IPS-NIHi11 (cell line): ENCODE measurements at places on chromosomes 5 and 9.

- no peak for DNase-seq
Measured at GRCh38 chr5:179266291-179267070, 78.8 kb downstream of the ADAMTS2 start.

DNA sequence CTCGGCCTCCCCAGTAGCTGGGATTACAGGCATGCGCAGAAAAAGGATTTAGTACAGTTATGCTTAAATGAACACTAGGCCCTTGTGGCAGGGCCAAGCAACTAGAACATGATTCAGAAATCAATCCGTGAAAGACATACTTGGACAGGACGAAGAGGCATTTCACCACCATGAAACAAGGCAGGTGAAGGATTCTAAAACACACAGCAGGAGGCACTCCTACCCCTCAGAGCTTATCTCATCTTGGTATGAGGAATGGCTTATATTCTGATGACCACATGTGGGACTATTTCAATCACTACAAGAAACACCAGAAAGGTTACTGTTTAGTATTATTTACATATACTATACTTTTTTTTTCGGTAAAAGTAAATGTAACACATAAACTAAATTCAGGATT, 15.7 kb downstream of the OR2S2 start:
- no peak for DNase-seq

DNA sequence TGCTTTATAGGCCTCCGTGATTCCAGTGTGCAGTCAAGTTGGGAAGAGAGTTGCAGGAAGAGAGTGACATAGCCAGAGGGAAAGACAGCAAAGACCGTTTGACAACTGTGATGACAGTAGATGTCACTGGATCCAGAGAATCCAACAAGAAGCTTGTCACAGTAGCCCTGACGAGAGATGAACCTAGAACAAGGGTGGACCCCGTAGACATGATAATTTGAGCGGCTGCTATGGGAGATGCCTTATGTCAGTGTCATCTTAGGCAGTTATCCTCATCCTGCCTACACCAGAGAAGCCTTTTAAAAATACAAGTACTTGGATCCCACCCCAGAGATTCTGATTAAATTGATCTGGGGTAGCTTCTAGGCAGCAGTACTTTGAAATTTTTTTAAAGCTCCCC, 125.4 kb downstream of the AOPEP start:
- DNase-seq = no peak

DNA sequence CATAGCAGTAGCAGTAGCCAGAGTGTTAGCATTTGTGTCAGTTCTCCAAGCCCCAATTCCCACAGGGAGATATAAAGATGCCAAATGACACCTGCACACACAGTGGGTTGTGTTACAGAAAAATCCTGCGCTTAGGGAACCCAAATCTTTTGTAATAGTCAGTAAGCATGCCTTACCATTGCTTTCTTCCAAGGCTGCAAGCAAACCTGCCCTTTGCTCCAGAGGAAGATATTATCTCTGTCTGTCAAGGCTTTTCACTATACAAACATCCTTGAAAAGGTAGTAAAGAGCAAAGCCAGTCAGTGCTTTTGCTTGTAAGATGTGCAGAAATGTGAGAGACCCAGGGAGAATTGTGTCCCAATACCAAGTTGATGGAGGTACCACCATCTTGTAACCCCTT, 2.9 kb downstream of the ANKDD1B start:
- DNase-seq = no peak

DNA sequence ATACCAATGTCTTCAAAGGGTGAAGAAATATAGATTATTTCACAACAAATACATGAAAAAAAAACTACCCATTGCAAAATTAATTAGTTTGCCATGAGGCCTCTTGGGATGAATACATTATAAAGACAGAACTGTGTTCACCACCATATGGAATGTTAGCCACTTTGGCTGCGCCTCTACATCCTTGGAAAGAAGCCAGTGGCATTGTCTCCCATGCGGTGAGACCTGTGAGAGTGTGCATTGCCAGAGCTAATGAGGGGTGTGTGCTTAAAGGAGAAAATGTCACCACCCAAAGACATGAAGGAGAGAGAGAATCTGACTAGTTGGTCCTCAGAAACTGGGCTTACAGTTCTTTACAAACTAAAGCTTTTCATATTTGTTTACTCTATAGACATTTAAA, 110.6 kb downstream of the PLPPR1 start:
- no peak for DNase-seq

- no peak for DNase-seq
Measured at GRCh38 chr9:22650946-22651345, 204.3 kb downstream of the DMRTA1 start.

GRCh38 chr5:88825584-88826315, 57.2 kb downstream of the MEF2C start:
- no peak for DNase-seq

GRCh38 chr9:105038051-105038450, 110.1 kb upstream of the ABCA1 start:
- no peak for DNase-seq

DNA sequence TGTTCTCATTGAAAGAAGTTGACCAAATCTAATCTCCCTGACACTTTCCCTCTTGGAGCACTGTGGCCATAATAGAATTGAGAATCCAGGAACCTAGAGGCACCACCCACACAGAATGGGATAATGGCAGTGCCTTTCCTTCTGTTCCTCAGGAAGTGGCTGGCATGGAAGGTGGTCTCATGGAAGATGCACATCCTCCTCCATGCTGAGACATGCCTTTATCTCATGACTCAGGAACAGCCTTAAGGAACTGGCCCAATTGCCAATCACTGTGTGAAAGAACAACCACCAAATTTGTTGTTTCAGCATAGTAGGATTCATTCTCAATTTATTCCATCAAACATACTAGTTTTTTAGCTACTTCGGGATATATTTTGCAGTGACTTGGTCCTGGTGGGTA, 137.5 kb upstream of the RASGRF2 start:
- DNase-seq = no peak

DNA sequence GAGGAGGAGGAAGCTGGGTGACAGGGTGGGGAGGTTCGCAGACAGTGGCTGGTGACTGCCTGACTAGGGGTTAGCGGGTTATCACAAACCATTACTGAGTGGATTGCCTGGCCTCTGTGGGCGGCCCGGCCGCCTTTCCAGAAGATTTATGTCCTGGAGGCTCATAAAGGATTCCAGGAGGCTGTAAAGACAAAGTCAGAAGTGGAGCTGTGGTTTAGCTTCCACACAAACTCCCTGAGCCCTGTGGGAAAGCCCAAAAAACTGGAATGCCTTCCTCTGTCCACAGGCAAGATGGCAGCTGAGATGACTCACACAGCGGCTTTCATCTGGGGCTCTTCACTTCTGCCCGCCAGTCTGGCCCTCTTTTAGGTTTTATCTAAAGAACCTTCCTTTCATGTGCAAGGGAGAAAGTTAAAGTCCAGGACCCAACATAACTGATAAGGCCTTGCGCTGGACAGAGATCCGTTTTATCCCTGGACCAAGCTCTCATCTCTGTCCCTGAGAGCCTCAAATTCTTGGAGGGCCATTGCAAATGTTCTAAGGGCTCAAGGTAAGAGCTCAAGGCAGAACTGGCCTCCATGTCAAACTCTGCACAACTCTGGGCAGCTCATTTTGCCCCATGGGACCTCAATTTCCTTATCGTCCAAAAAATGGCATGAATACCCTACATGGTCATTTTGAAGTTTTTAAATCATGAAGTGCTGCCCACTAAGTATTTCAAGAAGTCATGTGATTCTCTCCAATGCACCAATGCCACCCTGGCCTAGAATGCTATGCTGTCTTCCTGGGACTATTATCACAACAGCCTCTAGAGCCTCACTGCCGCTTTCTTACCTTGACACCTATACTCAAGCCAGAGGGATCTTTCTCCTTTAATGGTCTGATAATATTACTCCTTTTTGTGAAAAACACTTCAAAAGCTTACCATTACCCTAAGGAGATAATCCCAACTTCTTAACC, 249.4 kb upstream of the TRIM32 start:
- no peak for DNase-seq

DNA sequence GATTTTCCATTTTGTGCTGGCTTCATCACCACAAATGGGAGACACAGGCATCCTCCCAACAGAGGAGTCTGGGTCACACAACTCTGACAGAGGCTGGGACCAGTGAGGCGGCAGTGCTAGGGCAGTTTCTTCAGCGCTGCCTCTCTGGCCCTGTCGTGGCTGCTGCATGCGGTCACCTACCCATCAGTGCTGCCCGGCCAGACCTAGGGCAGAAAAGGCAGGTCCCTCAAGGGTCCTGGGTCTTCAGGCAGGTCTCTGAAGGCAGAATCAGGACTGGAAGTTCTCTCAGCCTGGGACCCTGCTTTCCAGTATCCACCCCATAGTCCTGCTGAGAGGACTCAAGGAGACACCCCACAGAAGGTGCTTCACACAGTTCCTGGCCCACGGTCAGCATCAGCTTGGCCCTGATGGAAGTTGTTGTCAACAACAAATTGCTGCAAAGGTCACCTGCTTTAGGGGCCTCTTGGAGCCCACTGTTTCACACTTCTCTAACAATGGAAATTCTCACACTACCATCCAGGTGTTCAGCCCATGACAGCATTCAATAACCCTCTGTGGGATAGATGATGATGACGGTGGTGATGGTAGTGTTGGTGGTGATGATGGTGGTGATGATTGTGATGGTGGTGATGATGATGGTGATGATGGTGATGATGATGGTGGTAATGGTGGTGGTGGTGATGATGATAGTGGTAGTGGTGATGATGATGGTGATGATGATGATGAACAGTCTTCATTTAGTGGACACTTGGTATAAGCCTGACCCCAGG, 146.4 kb upstream of the PPP1R26 start:
- no peak for DNase-seq

- no peak for DNase-seq
Measured at GRCh38 chr5:80248378-80248777, 7.5 kb downstream of the SERINC5 start.

GRCh38 chr9:38182321-38182720, 113.3 kb upstream of the SHB start:
- no peak for DNase-seq

GRCh38 chr5:89967771-89968444, 441.6 kb downstream of the CETN3 start:
- DNase-seq = no peak

GRCh38 chr5:17106521-17106920, 110.9 kb upstream of the BASP1 start:
- no peak for DNase-seq

DNA sequence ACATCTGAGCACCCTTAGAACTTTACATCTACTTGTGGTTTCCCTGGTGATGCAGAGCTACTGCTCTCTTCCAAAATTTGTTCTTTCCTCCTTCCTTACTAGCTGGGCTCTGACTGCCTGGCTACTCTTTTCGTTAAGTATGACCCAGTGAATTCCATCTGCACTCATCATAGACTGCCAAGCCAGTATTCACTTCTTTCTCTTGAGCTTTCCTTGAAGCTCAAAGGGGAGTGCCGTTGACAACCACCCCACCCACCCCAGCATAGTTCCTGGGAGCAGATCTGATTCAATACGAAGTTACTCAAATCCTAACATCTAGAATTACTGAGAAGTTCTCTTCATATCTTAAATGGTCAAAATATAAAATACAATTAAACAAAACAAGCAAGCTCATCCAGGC, 190.5 kb downstream of the ADAMTS12 start:
- no peak for DNase-seq

DNA sequence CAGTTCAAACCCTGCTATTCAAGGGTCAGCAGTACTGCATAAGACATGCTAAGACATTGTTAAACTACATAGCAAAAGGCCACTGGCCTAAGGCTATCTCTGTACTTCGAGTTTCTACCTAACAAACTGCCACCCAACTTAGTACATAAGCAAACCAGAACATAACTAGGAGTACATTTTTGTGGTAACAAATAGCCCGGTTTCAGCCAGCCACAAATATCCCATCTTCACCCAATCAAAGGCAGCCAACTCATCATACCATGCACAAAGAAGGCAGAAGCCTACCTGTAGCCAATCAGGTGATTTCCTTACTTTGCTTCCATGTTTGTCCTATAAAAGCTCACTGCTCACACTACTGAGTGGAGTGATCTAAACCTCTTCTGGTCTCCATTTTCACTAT, 201.4 kb downstream of the SMARCA2 start:
- DNase-seq = no peak

- DNase-seq = peak; percentile 56
Measured at GRCh38 chr9:92669527-92669889, 423 bp downstream of the IPPK start.

DNA sequence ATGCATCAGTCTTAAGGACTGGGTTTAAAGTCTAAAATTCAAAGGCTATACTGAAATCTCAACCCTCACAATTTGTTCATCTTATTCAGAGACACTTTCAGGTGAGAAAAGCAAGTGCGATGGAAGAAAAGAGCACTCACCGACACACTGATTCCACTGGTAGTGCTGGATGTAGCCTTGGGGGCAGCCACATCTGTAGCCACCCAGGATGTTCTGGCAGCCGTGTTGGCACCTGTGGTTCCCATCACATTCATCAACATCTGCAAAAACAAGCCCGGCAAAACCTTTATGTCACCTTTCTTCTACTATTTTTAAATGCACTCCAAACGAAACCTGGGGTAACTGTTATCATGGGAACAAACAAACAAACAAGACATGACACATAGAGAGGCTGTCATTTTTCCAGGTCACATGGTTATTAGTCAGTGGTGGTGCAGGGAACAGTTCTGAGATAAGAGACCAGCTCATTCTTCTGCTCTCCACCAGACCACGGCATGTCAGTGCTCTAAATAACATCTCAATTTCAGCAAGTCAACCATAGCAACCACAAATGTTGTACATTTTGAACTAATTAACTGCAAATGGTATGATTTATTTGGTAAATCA, 188.4 kb downstream of the SLC12A2 start:
- DNase-seq = no peak

DNA sequence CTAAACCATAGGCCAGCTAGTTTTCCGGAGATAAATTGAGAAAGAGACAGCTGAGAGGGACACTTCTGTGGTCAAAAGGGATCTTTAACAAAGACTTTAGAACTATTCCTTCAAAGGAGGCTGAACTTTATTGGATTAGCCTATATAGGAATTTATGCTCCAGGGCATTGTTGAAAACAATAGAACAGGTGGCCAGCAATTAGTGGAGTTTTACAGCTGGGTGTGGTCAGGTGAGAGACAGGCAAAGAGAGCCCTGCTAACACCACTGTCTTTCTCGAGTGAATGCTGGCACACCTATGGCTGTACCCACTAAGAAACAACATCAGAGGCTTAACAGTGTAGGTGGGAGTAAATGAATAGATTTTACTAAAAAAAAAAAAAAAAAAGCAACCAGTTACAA, 16.7 kb upstream of the TLR4 start:
- DNase-seq = no peak
